ENCODE measurements at places on chromosomes 16 and 17.
A peak's percentile ranks its signal among the peaks of the same experiment; 100 is the strongest.

DNA sequence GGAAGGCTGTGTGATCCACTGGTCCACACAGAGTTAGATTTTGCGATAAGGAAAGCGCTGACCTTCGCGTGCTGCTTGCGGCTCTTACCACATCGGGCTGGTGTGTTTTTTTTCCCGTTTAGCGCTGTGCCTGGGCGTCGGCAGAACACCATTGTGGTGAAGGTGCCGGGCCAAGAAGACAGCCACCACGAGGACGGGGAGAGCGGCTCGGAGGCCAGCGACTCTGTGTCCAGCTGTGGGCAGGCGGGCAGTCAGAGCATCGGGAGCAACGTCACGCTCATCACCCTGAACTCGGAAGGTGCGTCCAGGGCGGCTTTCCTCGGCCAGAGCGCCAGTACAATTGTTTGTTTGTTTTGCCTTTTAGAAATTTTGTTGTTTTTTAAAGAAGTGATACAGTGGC lies 54.7 kb downstream of the BANP start:
- DNase-seq, result no peak

DNA sequence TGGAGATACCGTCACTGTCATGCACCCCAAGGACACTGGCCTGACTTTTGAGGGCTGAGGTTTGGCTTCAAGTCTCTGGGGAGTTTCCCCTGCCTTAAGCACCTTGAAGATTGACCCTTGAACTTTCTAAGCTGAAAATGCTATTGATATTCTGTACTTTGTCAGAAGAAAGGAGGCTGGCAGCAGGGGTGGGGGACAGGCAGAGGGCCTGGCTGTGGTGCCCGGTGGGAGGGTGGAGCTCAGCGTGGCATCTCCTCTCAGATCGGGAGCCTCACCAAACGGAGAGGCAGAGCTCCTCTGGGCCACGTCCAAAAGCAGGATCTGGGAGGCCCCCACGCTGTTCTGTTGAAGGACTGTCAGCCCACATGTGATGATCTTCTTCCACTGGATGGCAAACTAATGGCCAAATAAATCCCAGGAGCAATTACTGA lies 305.2 kb upstream of the IRX3 start:
- DNase-seq, result no peak

GRCh38 chr16:23128056-23128455 lies 21.2 kb downstream of the USP31 start:
- DNase-seq, result no peak

- no peak for DNase-seq
Observed at GRCh38 chr17:7478276-7479212, 887 bp downstream of the ZBTB4 start.

- DNase-seq, result no peak
Observed at GRCh38 chr17:29844339-29845048, 85.5 kb downstream of the SSH2 start.

DNA sequence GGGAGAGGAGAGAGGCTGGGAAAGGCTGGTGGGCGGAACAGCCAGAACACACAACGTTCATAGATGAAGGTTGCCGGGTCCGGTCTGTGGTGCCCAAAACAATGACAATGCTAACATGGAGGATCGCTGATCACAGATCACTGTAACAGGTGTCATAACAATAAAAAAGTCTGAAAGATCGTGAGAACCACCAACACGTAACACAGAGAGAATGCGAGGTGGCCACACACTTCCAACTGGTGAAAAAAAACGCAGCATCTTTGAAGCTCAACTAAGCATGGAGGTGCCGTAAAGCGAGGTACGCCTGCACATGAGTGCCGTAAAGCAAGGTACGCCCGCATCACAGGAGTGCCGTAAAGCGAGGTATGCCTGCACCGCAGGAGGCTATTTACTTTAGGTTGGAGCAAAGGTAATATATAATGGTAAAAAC lies 42.3 kb downstream of the ABR start:
- DNase-seq, result no peak

- no peak for DNase-seq
Observed at GRCh38 chr16:11202260-11203091, 53.5 kb downstream of the SOCS1 start.

GRCh38 chr17:39939588-39940419 lies 12.3 kb downstream of the LRRC3C start:
- no peak for DNase-seq

DNA sequence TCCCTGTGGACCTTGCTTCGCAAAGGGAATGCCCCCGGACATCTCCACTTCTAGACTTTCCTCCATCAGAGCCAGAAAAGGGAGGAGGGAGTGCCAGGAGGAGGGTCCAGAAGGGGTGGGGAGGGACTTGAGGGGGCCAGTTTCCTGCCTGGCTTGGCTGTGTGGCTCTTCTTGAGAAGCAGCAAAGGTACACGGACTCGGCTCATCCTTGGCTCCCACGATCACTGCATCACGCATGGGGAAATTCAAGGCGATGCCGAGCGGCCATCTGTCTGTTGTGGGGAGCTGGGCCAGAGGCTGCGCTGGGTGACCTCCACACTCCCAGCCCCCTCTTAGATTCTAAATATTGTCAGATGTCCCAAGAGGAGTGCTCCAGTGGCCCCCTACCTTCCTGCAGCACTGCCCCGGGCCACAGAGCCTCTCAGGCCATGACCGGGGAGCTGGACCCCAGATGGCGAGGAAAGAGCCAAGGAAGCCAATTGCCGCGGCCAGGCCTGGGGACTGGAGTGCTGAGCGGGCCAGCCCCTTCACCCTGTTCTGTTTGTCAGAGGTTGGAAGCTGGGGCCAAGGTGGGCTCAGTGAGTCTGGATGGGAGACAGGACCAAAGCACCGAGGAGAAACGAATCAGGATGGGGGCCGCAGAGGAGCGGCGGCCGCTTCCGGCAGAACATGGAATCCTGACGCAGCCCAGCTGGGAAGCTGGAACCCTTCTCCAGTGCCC lies 104.5 kb downstream of the RBFOX3 start:
- no peak for DNase-seq

GRCh38 chr17:42841975-42842685 lies 2.2 kb upstream of the AOC2 start:
- no peak for DNase-seq

- no peak for DNase-seq
Observed at GRCh38 chr17:68509141-68510057, 2.8 kb upstream of the PRKAR1A start.

DNA sequence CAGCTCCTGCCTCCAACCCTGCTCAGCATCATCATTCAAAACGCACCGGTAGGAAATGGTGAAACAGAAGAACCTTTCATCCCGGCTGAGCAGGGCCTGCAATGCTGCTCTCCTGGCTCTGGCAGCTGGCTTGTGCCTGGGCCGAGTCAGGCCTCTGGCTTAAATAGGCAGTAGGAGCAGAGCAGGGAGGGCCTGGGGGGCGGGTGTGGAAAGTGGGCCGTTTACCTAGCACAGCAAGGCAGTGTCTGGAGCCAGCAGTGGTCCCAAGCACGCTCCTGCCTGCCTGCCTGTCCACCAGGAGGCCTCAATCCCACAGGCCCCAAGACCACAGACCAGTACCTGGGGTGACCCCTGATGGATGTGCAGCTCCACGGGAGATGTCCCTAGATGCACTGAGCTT lies 59.3 kb downstream of the SMPD3 start:
- DNase-seq, result no peak

DNA sequence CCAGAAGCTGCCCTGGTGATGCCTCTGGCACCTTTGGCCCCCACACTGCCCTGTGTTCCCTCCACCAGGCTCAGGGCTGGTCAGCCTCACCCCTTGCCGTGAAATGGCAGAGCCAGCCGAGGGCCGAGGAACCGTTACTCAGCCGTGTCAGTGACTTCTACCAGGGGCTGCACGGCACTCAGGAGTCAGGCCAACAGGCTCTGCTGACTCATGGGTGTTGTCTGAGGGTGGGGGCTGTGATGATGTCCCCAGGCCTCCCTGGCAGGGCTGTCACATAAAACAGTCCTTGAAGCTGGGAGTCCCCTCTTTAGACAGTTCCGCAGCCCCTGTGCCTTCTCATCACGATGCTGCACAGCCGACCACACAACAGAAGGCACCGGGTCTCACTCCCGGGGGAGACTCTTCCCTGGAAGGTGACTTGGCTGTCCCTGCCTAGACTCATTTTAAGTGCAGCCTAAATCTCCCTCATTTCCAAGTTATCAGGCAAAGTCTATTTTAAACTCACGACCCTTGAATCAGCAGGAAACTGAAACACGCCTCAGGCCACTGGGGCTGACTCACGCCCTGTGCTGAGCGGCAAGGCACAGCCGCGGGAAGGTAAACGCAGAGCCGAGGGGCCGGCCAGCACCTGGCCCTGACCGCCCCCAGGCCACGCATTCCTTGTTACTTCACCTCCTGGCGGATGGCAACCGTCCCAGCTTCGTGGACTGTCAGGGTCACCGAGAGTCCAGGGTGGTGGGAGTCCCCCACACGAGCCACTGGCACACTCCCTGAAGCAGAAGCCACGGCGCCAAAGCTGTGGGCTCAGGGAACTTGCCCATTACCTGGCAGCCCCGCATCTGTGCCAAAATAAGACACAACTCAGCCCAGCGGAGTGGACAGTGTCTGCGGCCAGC lies 102.6 kb downstream of the ZNF778 start:
- peak; percentile 77 for DNase-seq

GRCh38 chr17:64413513-64413912 lies 22.9 kb upstream of the PECAM1 start:
- no peak for DNase-seq

DNA sequence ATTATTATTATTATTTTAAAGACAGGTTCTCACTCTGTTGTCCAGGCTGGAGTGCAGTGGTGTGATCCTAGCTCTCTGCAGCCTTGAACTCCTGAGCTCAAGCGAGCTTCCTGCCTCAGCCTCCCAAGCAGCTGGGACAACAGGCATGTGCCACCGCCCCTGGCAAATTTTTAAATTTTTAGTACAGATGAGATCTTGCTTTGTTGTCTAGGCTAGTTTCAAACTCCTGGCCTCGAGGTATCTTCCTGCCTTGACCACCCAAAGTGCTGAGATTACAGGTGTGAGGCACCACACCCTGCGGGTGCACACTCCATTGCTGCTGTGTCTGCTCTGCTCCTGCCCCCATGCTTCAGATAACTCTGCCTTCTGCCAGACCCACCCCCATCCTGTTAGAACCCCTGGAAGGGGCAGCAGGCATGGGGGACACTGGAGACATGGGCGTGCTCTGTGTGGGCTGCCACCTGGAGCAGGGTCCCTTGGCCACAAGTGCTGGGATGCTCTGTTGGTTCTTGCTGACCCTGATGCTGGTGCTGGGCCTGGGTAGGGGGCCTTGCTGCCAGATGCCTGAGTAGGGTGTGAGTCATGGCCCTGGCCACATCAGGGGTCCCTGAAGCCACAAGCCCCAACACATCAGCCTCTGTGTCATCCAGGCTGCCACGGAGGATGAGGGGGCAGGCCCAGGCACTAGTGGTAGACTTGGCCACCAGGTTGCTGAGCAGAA lies 2.6 kb downstream of the GGT6 start:
- DNase-seq, result no peak

GRCh38 chr17:3905017-3905520 lies 11.2 kb downstream of the P2RX1 start:
- no peak for DNase-seq

DNA sequence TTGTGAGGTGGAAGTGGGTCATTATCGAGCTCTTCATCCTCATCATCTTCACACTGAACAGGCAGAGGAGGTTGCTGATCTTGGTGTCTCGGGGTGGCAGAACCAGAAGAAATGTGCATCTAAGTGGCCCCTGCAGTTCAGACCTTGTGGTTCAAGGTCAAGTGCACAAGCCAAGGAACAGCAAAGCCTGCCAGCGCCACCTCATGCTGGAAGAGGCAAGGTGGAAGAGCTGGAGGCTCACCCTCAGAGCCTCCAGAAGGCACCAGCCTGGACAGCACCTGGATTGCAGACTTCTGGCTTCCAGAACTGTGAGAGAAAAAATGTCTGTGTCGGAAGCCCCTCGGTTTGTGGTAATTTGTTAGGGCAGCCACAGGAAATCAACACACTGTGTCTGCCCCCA lies 32.7 kb downstream of the IFT140 start:
- no peak for DNase-seq

GRCh38 chr17:42682722-42683403 lies 532 bp downstream of the CNTNAP1 start:
- DNase-seq, result peak; percentile 66

DNA sequence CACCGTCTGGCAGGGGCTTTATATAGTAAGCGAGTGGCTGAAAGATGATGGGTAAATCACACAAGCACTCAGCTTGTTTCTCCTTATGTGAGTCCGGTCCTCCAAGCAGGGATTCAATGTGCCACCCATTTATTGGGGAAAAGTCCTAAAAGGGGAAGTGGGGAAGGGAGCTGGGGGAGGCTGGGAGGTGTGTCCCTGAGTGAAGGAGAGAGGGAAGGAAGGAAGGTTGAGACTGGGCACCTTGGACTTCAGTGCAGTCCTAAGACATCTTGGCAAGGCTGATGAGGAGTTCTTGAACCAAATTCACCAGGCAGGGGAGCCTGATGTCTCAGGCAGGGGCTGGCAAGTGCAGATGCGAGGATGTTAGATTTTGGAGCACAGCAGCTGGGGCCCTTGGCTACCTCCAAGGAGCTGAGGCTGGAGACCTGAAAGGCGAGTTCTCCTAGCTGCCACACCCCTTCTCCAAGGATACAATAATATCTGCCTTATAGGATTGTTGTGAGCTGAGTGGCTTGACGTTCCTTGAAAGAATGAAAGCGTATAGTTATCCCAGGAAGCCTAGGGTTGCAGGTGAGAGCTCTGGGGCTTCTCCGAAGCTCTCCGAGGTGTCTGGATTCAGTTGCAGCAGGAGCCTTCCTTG lies 23.0 kb upstream of the CYLD start:
- DNase-seq, result no peak

DNA sequence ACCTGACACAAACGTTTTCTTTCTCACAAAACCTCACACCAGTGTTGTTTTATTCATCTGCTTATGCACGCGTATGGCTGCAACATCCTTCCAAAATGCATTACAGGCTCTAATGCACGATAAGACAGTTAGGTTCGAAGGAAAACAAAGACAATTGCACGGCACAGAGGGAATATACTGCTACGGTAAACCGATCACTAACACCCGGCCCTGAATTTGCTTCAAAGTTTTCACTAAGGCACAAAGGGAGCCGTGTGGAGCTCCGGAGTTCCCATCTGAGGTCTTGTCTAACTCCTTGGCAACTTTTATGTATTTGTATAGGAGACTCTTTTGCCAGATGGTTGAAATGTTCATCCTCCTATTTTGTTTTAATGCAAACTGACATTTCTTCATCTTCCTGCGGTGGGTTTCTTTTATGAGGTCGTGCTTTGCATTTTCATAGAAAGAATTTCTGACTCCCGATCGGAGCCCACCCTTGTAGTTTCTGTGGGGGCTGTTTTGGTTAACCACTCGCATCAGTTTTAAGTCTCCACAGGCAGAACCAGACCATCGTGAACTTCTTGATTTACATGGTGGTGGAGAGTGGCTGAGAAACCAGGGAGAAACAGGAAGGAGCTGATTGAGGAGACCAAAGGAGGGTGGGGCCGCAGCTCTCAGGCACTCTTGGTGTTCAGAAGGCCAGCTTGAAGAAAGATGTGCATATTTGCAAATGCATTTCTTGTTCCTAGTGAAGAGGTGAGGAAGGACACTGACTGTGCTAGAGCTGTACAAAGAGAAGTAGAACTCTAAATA lies 516.8 kb downstream of the MAF start:
- DNase-seq, result no peak

All from right atrium auricular region (tissue), 2 donors.